HS-27A (cell line): ENCODE measurements at places on chromosomes 13 and 19.

DNA sequence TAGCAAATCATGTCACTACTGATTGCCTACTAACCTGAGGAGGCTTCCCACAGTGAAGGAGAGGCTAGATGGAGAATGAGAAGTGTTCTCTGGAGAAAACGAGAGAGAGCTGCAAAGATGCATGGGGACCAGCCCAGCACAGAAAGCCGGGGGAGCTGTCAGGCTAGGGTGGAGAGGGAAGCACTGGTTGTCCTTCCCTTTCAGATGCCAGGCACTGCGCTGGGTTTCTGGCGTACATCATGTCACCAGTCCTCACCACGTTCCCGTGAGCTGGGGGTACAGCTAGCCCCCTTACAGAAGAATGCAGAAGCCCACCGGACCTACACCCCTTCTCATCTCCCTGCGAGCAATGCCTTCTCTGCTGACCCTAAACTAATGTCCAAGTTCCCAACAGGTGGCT, 86.0 kb downstream of the STK24 start:
- no peak for DNase-seq

DNA sequence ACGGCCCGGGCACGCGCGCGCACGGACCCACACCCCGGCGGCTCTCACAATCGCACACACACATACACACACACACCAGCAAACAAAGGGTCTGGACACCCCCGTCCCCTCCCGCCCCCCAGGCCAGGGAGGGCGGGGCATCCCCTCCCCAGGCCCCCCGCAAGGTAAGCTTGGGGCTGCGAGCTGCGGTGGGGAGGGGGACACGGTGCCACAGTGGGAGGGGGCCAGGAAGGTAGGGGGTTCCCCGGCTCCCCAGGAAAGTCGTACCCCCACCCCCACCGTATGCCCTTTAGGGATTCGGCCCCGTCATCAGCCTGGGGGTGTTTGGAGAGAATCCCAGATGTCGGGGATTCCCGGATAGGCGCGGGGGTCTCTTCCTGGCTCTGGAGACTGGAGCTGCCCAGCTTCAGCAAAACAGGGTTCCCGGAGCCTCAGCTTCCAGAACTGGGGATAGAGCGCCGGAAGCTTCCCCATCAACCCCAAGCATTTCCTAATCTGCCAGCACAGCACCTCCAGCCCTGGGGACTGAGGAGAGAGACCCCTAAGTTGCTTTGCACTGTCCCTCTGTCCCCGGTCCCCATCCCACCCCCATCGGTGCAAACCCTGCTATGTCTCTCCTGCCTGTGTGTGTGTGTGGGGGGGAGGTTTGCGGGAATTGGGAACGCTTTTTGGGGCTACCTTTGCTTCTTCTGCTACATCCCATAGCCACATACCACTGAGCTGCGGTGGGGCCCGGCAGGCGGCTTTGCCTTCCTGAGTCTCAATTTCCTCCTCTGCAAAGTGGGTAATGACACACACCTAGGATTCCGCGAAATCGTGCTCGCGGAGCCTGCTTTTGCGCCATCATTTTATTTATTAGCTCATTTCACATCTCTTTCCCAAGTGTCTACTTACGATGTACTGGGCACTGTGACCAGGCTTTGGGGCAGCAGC, 1.8 kb upstream of the CDC37 start:
- DNase-seq, result no peak

- DNase-seq, result no peak
These were observed 396.6 kb upstream of the PCDH20 start for GRCh38 chr13:61812286-61812685.

DNA sequence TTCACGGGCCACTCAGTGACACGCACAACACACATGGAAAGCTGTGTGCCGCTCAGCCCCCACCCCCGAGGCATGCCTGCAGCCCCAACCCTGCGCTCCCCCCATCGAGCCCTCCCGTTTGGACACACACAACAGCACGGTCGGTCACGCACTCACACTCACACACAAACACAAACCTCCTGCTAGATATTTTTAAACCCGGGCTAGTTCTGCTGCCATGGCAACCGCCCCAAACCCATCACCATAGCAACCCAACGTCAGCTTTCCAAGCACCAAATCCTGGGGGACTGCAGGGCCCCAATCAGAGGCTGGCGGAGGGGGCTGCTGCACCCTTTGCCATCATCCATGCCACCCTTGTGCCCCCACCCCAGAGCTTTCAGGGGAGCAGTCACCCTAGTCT, 2.5 kb upstream of the NOVA2 start:
- DNase-seq, result no peak

GRCh38 chr13:40337651-40338050, 328.8 kb downstream of the FOXO1 start:
- DNase-seq, result no peak

DNA sequence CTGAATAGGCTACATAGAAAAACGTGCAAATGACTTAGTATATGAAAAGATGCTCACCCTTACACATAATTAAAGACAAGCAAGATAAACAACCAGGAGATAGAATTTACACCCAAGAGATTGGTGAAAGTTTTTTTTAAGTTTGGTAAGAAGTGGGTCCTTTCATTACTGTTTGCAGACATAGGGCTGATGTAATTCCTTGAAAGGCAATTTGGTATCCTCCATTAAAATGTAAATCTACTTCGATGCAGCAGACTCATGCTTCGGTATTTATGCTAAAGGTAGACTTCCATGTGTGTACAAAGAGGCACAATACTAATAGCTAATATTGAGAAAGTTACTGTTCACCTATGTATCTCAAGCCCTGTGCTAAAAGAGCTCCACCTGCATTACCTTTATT, 33.5 kb downstream of the CNMD start:
- no peak for DNase-seq
